ENCODE measurements at places on chromosomes 2 and 18. TPM values are rescaled to one million over a fixed set of nuclear protein-coding genes. Genes with fewer than 3 reads are reported as not detected.

The POTEC gene
- total RNA-seq: not detected

The UBR3 gene
- total RNA-seq: 18.5 TPM

The CD302 gene
- total RNA-seq: 8.2 TPM

The DCDC2C gene
- total RNA-seq: not detected

The CCDC85A gene
- total RNA-seq: 8.0 TPM

The LRRTM1 gene
- not detected for total RNA-seq

The BCL2 gene
- total RNA-seq: 2.2 TPM

The BOK gene
- total RNA-seq: 117 TPM

The IL1R2 gene
- total RNA-seq: not detected

The GKN2 gene
- not detected for total RNA-seq

The ANKRD30B gene
- 0.70 TPM for total RNA-seq

The LCT gene
- total RNA-seq: not detected

The CD8B2 gene
- not detected for total RNA-seq

The UGGT1 gene
- total RNA-seq: 74.0 TPM

The KCNJ13 gene
- not detected for total RNA-seq

The XIRP2 gene
- 6.5 TPM for total RNA-seq

The TTR gene
- total RNA-seq: not detected

The CELF4 gene
- total RNA-seq: not detected

- DNase-seq: no peak
Measured at GRCh38 chr2:96098900-96099590, 17.3 kb downstream of the ADRA2B start.

GRCh38 chr2:126953483-126953882, 54.8 kb downstream of the TEX51 start:
- DNase-seq: no peak

- no peak for DNase-seq
Measured at GRCh38 chr2:29655391-29656086, 265.8 kb downstream of the ALK start.

GRCh38 chr2:216109962-216110614, 940 bp downstream of the XRCC5 start:
- DNase-seq: peak; percentile 51

DNA sequence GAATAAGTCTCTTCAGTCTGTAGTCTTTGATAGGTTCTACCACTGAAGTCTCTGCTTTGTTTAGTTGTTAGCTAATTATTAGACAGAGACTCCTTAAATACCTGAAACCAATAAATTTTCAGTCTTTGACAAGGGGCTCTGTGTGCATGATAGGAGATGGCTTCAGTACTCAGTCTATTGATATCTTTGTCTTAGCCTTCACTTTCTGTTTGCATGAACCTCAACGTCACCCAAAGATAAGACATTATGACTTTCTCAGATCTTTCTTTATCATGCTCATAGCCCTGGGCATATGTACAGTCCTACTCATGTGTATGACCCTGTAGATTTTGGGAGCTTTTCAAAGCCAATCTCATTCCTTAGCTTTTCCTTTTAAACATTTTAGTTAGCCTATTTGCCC, 183.5 kb upstream of the GCFC2 start:
- no peak for DNase-seq

DNA sequence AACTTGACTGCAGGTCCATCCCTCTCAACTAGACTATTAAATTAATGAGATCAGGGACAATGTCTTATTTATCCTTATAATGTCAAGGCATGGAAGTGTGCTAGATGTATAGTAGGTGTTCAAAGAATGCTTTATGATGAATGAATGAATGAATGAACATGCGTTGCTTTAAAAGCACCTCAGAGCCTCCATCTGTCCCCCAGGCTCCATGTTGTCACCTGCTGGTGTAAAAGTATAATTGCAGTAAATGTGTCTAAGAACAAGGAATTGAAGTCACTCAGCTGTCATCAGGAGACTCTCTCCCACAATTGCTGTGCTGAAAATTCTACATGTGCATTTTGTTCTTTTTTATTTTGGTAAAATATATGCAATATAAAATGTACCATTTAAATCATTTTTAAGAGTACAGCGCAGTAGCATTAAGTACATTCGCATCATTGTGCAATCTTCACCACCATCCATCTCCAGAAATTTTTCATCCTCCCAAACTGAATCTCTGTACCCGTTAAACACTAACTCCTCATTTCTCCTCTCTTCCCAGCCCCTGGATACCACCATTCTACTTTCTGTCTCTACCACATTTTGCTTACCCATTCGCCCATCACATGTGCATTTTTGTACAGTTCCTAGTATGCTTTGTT, 52.6 kb downstream of the GNAL start:
- DNase-seq: no peak

- no peak for DNase-seq
Measured at GRCh38 chr2:48339451-48339850, 190.5 kb upstream of the STON1 start.

DNA sequence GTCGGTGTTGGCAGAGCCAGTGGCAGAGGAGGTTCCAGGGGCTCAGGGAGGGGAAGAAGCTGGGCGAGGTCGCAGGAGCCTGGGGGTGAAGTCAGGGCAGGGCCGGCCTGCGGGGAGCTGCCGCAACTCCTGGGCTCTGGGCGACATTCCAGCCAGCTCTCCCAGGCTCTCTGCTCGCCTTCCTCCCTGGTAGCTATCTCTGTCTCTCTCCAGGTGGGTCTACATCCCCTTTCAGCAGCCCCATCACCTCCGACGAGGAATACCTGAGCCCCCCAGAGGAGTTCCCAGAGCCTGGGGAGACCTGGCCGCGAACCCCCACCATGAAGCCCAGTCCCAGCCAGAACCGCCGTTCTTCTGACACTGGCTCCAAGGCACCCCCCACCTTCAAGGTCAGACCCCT, 27.0 kb downstream of the SPEG start:
- no peak for DNase-seq

GRCh38 chr2:115427436-115427835, 985.0 kb downstream of the DPP10 start:
- no peak for DNase-seq

- no peak for DNase-seq
Measured at GRCh38 chr2:32824070-32824809, 122.5 kb upstream of the LTBP1 start.

DNA sequence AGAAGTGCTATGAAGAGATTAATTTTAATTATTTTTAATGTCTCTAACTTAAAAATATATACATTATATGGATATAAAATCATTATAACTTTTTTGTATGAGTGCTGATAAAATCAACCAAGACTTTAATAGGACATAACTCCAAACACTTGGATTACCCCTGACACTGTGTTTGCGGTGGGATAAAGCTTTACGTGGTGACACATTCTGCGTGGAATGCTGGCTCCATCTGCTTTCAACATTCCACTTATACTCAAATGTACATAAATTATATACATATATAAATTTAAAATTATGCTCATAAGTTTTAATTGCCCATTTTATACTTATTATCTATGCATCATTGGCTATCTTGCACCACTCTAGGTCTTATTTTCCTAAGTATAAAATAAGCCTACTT, 30.5 kb downstream of the LINC00305 start:
- DNase-seq: no peak

GRCh38 chr2:45072064-45072861, 63.0 kb upstream of the SIX2 start:
- no peak for DNase-seq

- no peak for DNase-seq
Measured at GRCh38 chr2:187118331-187119099, 269.5 kb upstream of the ZSWIM2 start.

DNA sequence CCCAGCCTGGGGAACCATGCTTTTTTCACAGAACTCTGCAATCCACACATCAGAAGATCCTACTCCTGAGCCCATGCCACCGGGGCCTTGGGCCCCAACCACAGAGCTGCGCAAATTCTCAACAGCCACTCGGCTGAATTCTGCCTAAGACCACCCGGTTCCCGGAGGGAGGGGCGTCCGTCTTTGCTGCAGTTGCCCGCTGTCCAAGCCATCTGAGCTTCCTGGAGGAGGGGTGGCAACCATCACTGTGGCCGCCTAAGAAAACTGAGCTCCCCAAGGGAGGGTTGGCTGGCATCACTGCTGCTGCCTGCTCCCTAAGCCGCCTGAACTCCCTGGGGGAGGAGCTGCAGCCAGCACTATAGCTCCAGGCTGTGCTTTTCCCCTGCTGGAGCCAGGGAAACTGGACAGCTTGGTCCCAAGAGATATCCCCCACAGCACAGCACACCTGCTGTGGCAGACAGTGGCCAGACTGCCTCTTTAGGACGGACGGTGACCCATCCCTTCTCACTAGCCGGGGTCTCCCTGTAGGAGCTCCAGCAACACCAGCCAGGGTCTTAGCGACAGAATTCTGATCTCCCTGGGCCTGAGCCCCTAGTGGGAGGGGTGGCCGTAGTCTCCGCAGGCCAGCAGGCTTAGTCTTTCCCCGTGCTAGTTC, 1411.6 kb upstream of the CDH2 start:
- DNase-seq: no peak

DNA sequence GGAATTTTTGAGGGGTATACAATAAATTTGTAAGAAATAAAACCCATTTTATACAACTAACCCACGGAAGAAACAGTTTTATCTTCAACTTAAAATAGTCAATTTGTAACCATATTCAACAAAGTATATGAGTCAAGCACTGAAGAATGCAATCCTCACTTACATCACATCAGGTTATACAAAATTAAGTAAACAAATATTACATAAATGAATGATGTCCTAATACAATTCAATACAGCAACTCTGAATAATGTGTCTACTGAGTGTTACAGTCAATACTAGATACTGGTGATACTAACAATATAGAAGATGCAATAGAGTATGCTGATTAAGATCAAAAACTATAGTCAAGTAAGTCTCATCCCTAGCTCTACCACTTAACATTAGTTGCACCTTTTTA, 58.6 kb downstream of the FANCL start:
- no peak for DNase-seq

DNA sequence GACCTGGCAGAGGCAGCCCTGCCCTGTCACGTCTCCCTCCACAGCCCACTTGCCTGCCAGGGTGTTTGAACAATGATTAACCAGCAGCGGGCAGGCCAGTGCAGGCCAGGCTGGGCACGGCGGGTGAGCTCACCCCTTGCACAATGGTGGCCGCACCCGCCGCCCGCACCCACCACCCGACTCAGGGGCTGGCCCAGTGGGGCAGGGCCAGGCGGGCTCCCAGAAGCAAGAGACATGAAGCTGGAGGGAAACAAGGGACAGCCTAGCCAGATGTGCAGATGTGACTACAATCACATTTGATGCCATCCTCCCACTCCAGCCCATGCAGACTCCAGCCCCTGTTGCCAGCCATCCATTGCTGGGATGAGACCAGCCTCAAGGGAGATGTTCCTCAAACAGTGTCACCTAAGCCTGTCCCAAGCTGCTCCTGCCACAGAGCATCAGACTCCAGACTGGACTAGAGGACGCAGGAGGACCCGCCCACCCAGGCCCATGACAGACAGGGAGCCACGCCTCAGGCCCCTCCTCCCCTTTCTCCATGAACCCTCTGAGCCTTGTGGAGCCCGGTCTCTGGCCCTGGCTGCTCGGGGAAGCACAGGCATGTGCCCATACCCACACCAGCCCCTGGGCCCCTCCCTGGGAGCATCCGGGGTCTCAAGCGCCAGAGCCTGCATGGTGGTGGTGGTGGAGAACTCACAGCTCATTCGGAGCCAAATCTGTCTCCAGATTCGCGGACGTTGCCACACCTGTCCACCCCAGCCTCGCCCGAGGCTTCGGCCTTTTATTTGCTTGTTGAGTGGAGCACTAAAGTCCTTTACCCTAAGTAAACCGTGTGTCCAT, 45.0 kb downstream of the SDC1 start:
- DNase-seq: no peak

DNA sequence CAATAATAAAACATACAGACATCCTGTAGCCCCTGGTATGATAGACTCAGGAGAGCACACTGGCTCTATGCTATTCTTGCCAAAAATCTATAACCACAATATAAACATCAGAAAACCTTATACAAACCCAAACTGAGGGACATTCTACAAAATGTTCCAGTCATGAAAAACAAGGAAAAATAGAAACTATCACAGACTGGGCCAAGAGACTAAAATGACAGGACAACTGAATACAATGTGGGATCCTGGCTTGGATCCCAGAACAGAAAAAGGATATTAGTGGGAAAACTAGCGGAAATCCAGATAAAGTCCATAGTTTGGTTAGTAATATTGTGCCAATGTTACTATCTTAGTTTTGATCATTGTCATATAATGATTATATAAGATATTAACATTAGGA, 29.6 kb upstream of the EPAS1 start:
- DNase-seq: no peak

DNA sequence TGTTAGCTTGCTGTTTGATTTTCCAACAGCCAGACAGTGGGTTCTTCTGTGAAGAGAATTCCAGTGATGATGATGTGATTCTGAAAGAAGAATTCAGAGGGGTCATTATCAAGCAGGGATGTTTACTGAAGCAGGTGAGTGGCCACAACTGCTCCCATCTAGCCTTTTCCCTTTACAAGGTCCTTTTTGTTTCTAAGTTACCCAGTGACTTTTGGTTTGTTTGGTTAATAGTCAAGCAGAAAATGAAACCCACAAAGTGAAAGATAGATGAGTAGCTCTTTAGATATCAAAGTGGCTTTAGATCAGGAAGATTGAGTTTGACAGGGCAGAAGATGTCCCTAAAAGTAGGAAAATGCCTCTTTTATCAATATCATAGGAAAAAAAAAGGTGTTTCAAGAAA, 23.3 kb downstream of the PLEK start:
- DNase-seq: no peak

DNA sequence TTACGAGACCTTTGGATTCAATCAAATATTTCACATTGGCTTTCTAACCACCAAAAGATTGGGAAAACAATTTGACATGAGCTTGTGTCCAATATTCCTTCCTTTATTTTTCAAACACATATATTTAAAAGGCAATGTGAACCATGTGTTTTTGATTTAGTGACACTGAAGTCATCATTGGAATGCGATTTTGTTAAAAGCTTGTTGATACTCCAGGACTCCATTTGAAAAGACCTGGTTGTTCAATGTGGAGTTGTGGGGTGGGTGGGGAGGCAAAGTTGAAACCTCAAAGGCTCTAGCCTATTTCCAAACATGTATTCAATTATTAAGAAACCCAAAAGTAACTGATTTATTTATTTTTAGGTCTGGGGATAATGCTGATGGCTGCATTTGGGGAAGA, 114.1 kb upstream of the TRIB2 start:
- no peak for DNase-seq

GRCh38 chr2:230907361-230908091, 17.5 kb downstream of the GPR55 start:
- DNase-seq: no peak

- peak; percentile 87 for DNase-seq
Measured at GRCh38 chr2:122179492-122180165, 424.2 kb downstream of the TSN start.

DNA sequence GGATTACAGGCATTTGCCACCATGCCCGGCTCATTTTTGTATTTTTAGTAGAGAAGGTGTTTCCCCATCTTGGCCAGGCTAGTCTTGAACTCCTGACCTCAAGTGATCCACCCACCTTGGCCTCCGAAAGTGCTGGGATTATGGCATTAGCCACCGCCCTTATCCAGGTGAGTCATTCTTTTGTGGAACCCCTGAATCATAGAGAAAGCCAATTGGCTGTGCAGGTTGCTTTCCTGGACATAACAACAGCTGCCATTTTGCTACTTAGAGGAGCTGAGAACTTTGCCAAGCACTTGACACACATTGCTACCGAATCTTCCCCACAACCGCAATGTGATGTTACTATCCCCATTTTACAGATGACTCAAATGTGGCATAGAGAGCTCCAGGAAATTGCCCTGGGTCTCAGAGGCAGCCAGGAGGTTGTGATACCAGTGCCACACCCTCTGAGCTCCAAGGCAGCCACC, 36.0 kb downstream of the SETBP1 start:
- no peak for DNase-seq
